NCI-H446 (cell line): ENCODE measurements at places on chromosomes 2 and 18.

DNA sequence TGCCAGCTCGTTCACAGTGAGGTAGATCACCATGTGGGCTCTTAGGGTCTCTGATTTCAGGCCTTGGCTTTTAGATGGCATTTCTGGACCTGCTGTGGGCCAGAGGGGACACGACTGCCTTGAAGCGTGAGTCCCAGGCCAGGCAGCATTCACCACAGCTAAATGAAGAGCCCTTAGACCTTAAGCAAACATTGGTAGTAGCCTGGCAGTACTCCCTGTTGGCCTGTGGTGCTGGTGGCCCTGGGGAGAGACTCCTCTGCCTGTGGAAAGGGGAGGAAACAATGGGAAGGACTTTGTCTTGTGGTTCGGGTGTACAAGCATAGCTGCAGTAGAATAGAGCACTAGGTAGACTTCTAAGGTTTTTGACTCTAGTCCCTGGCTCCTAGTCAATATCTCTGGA, 456.0 kb upstream of the DCC start:
- DNase-seq: no peak

- DNase-seq: no peak
Measured at GRCh38 chr2:26668856-26669750, 23.4 kb upstream of the KCNK3 start.

GRCh38 chr18:59885579-59886163, 14.1 kb upstream of the PMAIP1 start:
- DNase-seq: no peak

- DNase-seq: peak; percentile 56
Measured at GRCh38 chr2:153163055-153163454, 315.5 kb downstream of the RPRM start.

- DNase-seq: no peak
Measured at GRCh38 chr2:171726847-171727450, 39.7 kb downstream of the DYNC1I2 start.

DNA sequence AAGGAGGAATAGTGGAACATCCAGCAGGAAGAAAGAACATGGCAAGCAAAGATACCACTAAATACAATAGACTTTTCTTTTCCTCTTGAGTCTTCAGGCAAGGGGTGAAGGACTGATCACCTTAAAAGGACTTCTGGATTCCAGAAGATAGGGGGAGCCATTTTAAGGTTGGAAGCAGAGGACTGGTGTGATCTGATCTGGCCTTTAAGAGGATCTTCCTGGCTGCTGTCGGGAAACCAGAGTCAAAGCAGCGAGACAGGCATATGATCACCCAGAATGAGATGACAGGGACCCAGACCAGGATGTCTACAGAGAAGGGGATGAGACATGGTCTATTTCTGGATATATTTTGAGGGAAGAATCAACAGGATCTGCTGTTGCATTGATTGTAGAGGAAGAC, 558.0 kb downstream of the STK39 start:
- no peak for DNase-seq

- DNase-seq: no peak
Measured at GRCh38 chr18:9552191-9552590, 62.2 kb downstream of the PPP4R1 start.

- DNase-seq: no peak
Measured at GRCh38 chr2:85329181-85329651, 1.4 kb upstream of the TGOLN2 start.

DNA sequence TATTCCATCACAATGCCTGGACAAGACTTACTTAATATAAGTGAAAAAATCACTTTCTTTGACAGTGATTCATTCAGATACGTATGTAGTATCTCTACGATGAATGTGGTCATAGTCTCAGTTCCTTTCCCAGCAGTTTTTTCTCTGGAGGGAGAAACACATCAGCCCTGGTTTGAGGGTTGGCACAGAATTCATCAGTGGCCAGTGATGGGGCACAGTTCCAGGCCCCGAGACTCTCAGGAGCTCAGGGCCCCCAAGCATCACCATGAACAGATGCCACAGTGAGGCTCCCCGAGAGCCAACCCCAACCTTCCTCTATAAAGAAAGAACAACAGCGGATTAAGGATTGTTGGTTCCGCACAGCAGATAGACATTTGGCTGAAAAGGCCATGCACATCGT, 12.5 kb downstream of the PRKAG3 start:
- DNase-seq: no peak

DNA sequence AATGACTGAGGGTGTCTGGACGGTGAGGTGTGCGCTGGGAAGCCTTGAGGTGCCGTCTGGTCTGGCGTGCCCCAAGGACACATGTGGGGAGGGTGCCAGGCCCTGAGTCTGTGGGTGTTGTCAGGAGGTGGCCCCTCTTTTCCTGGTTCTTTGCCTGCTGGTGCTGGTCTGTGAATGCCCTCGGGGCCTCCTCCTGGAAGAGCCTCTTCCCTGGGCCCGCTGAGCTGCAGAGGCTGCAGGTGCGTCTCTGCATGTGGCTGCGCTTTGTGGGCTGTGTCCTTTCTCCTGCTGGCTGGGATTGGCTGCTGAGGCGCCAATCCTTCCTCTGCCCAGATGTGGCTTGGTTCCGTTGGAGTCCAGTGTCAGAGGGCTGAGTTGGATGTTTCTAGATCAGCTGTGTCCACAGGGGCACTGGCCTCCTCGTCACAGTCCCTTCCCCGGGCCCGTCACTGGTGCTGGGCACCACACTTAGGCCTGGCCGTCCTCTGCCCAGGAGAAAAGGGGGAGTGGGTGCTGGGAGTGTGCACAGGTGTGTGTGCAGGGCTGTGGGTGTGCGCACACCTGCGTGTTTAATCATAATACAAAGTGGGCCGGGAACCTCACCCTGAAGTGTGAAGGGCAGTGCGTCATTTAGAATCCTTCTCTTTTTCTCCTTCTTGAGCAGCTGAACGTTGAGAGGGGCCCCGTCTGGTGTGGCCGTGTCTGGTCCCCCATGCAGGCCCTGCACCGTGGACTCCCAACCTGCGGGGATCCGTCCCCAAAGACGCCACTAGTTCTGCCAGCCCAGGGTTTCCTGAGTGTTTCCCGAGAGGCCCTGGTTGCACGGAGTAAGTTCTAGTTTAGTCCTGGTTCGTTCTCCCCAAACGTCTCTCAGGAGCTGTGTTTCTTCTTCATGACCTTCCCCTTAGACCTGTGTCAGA, 35.5 kb downstream of the RTP5 start:
- DNase-seq: no peak

DNA sequence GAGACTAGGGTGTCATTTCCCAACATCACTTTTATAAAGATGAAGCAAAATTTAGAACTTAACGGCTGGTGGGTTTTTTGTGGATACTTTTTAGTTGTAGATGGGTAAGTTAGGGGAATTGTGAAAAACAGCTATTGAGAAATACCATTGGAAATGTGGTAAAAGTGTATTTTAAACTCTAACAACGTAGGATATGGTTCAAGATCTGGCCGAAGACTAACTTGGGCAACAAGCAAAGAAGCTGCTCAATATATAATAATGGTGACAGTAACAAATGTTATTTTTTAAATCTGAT, 1.6 kb downstream of the DNAH7 start:
- DNase-seq: no peak

DNA sequence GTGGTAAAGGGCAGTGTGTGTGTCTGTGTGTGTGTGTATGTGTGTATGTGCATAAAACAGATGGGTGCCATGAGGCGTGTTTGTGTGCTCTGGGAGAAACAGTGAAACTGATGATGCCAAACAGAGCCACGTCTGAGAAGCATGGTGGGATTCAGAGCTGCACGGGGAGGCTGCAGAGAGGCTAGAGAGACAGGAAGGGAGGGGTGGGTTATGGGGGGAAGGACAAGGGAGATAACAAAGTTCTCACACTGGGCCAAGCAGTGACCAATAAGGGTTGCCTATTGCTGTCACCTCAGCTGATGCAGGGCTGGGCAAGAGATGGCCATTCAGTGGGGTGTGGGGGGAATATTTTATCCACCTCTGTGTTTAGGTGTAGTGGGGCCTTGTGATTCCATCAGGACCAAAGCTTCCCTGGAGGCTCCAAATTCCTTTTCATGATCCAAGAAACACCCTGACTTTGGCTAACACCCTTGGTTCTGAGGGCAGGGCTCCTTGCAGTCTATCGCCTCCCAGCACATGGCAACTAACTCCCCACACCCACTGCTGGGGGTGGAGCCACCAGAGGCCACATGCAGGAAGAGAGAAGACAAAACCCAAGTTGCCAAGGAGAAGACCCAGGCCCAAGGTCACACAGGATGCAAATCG, 54.2 kb upstream of the POMC start:
- DNase-seq: no peak

DNA sequence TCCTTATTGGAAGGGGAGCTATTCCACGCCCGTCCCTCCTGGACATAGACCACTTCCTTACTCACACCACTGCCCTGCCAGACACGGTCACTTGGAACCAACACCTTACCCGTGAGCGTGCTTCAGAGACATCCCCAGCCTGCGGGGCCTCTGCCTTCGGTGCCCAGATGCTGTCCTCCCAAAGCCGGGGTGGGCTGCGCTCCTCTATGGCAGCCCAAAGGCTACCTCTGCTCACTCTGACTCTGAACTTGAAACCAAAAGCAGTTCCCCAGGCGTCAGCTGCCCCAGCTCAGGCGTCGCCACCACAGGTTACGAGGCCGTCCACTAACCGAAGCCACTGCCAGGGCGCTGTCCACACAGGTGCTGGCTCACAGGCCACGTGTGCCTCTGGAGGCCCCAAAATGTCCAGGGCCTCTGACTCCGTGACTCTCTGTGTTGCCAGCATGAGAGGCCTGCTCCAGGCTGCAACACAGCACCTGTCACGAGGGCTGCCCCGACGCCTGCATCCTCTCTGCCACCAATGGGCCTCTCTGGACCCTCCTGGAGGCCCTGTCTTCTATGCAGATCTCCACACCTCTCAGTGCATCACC, 23.8 kb downstream of the HDAC4 start:
- DNase-seq: no peak

GRCh38 chr18:8696749-8697211, 8.6 kb upstream of the MTCL1 start:
- peak; percentile 74 for DNase-seq

GRCh38 chr2:99000708-99001107, 64.7 kb upstream of the CRACDL start:
- DNase-seq: no peak

- DNase-seq: no peak
Measured at GRCh38 chr2:68362749-68363148, 2.3 kb upstream of the PLEK start.

DNA sequence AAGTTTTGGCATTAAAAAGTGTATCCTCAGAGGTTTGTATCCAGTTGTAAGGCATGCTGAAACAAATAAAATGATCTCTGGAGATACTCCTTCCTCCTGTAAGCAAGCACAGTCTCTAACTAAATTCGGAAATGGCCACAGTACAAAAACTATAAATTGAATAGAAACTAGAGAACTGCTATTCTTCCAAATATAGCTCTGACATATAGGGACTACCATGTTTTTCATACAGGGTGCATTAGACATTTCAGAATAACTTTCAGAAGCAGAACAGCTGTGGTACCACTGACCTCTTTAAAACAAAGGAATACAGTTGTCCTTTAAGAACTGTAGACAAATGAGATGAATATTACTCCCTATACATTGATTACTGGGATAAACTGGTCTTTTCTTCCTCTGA, 568.5 kb downstream of the ARHGAP15 start:
- no peak for DNase-seq

- no peak for DNase-seq
Measured at GRCh38 chr2:129481306-129482219, 497.9 kb upstream of the RAB6C start.

DNA sequence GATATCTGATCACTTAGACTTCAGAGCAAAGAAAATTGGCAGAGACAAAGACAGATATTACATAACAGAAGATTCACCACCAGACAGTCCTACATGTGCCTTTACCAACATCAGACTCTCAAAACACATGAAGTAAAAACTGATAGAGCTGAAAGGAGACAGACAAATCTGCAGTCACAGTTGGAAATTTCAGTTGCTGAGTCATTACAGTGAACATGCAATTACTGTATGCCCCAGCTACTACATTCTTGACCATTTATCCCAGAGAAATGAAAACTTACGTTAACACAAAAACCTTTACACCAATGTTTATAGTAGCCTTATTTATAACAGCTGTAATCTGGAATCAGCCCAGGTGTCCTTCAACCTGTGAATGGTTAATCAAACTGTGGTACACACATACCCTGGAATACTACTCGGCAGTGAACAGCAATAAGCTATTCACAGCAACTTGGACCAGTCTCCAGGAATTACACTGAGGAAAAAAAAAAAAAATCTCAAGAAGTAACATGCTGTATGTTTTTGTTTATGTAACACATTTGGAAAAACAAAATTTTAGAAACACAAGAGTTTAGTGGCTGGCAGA, 7.5 kb upstream of the SCLY start:
- no peak for DNase-seq

DNA sequence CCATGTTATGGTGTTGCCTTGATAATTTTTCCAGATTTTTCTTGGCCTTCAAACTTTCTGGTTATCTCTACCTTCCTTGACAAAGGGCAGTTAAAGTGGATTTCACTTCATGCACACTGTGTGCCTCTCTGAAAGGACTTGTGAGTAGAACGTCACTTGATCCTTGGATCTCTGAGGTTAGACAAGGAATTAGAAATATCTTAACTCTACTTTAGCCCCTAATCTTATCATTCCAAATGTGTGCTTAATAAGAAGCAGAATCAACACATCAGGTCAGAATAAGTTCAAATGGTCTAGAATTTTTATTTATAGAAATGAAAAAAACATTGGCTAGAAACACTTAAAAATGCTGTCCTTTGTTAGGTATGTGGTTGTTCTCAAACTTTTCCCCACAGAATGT, 205.7 kb downstream of the TPGS2 start:
- no peak for DNase-seq

GRCh38 chr2:73385504-73386341, at the start of gene ALMS1:
Gene ALMS1, plus strand, starts transcription at chr2:73385836. Its CDS starts 33 bp downstream, at chr2:73385869.
- DNase-seq: peak; percentile 92

- DNase-seq: no peak
Measured at GRCh38 chr18:6401687-6402086, 13.0 kb downstream of the L3MBTL4 start.

- DNase-seq: no peak
Measured at GRCh38 chr2:28449488-28450395, 46.1 kb upstream of the PLB1 start.

- no peak for DNase-seq
Measured at GRCh38 chr18:78542204-78542603, 437.4 kb upstream of the SALL3 start.

GRCh38 chr2:218259099-218259961, 1.5 kb upstream of the GPBAR1 start:
- DNase-seq: no peak

- DNase-seq: no peak
Measured at GRCh38 chr18:11658989-11659388, 30.1 kb upstream of the GNAL start.
